ENCODE measurements at places on chromosomes 5 and 9.

GRCh38 chr5:28523888-28524635 is 1485.7 kb upstream of the CDH9 start:
- no peak for DNase-seq

DNA sequence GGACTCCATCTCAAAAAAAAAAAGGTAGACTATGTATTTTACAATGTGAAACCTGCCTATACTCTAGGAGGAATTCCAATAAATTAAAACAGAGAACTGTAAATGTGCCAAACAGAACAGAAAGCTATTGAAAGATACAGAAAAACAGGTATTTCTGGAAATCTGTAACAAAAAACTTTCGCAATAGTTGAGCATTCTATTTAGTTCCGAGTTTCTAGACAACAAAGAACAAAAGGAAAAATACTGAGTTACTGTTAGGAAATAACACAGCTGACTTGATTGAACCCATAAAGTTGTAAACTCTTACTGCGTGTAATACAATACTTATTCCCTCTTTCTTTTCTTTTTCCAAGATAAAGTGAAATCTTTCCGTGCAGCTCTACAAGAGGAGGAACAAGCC is 18.6 kb downstream of the DIMT1 start:
- DNase-seq, result no peak

DNA sequence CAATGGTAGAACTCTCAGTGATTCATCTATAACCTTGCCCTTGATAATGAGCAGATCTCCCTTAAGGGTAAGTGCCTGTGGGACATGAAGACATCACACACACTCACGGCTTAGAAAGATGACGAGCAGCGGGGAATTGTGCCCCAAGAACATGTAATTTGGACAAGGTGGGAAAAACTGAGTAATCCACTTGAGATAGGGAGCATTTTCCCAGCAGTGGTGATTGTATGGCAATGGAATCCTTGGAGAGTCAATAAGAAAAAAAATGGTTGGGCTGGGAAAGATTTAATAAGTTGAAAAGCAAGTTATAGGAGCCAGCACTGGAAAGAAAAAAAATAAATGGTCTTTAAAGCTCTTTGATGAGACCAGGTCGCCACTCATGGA is 193.1 kb downstream of the GLIS3 start:
- no peak for DNase-seq

DNA sequence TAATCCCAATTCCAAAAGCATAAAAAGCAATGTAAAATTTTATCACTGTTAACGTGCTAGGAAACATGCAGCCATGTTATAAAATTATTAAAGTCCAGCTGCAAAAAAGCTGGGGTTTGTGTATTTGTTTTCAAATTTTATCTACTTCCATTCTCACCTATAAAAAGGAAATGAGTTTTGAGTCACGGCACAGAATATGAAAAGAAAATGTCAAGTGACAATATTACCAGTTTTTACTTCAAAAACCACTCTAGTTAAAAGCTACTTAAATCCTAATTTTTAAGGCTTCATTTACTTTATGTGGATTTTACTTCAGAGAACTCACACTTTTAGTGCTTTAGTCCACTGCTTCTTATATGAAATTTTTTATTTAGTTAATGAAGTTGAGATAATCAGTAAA is 72.7 kb upstream of the IFNE start:
- no peak for DNase-seq

DNA sequence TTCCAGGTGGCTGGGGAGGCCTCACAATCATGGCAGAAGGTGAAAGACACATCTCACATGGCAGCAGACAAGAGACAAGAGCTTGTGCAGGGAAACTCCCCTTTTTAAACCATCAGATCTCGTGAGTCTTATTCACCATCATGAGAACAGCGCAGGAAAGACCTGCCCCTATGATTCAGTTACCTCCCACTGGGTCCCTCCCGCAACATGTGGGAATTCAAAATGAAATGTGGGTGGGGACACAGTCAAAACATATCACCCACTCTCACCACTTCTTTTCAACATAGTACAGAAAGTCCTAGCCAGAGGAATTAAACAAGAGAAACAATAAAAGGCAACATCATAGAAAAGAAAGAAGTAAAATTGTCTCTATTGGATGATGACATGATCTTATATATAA is 223.4 kb upstream of the SLC24A2 start:
- DNase-seq, result peak; percentile 30

- DNase-seq, result no peak
Observed at GRCh38 chr9:133155156-133155555, 8.6 kb downstream of the GBGT1 start.

GRCh38 chr9:79116709-79117108 is 455.1 kb upstream of the TLE4 start:
- no peak for DNase-seq

- no peak for DNase-seq
Observed at GRCh38 chr5:84715091-84715490, 330.4 kb upstream of the EDIL3 start.

DNA sequence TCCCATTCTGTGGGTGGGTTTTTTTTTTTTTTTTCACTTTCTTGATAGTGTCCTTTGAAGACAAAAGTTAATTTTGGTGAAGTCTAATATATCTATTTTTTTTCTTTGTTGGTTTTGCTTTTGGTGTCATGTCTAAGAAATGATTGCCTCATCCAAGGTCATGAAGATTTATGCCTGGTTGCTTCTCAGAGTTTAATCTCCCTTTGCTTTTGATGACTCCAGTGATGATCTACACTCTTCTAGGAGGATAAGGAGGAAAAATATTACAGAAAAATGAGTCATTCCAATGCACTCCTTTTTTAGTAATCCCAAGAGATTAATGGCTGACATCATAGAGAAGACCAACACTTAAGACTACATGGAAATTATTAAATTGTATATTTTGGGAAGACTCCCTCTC is 79.7 kb upstream of the ICE1 start:
- DNase-seq, result no peak

DNA sequence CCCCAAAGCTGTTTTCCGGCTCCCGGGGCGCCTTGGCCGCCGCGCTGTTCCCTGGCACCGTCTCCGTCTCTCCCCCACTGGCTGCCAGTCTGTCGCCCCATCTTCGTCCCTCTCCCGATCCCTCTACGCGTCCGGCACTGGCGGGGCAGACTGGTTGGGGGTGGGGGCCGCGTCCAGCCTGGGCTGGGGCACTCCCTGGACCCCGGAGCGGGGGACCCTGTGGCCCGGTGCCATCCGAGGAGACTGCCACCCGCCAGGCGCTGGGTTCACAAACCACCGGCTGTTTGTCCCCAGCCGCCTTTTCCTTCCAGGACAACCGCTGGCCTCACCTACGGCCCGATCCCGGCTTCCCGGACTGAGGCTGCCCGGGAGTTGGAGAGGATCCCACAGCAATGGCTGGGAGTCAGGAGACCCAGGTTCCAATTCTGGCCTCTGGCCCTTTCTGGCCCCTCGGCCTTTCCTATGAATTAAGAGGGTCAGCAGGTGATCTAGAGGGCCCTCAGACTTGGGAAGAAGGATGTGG is 1.0 kb upstream of the FIBCD1 start:
- no peak for DNase-seq

DNA sequence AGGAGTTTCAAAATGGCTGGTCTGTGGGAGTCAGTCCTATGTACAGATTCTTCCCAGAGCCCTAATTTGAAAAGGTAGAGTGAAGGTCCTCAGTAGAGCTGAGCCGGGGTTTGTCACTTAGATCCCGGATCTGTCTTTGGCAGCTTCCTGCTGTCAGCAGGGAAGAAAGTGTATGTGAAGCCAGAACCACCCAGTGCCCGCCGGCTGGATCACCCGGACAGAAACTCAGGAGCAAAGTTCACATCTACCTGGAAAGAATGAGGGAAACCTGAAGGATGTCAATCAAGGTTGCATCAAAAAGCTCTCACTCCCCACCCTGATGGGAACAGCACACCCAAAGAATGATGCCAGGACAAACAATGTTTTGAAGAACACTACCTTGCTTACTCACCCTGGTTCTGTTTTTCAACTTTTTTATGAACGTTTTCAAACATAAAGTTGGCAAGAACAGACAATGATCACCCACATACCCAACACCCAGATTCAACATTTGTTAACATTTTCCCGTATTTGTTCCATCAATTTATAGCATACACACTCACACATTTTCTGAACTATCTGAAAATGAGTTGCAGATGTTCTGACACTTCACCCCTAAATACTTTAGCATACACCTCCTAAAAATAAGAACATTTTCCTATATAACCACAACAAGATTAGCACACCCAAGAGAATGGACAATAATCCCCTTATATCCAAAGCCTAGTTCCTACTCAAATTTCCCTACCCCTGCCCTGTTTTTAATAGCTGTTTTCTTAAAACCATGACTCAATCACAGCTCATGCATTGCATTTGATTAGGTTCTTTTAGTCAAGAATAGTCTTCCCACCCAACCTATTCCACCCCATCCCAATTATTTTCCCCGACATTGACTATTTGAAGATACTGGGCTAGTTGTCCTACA is 133.9 kb downstream of the LHFPL2 start:
- DNase-seq, result no peak

Measured in activated CD4-positive, alpha-beta T cell treated with anti-CD3 and anti-CD28 coated beads for 36 hours (primary cell).